ENCODE measurements at places on chromosomes 7 and 10.

GRCh38 chr10:68403701-68404100 is 3.4 kb downstream of the RUFY2 start:
- ATAC-seq: no peak

DNA sequence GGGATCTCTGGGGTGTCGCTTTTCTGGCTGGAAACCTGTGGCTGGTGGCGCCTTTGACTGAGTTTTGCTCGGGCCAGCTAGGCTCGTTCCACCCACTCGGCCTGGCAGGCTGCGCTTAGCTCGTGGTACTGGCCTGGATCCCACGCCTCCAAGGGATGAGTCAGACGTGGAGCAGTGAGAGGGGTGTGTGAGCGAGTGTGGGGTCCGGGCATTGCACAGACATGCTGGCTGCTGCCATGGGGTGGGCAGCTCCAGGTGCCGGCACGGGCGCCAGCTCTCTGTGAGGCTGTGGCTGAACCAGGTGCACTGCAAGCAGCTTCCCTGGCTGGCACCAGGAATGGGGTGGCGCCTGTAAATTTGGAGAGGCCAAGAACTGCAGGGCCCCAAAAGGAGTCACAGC is 63.1 kb upstream of the CACNA2D1 start:
- ATAC-seq: no peak

DNA sequence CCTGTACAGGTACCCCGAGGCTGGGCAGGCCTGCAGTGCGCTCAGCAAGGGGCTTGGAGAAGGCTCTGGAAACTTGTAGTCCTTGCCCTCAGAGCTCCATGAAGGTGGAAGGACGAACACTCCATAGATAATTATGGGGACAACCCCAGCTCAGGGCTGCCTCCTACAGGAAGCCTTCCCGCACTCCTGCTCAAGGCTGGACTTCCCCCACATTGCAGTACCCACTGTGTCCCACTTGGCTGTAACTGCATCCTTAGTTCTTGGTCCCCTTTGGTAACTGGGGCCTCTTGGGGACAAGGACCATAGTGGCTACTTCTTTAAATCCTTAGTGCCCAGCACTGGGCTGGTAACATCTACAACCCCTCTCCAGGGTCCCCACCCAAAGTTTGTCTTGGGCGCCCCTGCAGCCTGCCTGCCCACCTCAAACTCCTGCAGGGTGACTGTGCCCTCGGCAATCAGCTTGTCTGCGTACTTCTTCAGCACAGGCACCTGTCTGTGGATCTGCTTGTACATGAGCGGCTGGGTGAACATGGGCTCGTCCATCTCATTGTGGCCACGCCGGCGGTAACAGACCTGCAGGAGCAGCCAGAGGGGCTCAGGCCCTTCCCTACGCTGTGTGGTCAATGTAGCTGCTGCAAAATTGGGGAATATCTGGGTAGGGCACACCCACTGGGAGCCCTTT is 17.1 kb downstream of the OGDHL start:
- no peak for ATAC-seq

DNA sequence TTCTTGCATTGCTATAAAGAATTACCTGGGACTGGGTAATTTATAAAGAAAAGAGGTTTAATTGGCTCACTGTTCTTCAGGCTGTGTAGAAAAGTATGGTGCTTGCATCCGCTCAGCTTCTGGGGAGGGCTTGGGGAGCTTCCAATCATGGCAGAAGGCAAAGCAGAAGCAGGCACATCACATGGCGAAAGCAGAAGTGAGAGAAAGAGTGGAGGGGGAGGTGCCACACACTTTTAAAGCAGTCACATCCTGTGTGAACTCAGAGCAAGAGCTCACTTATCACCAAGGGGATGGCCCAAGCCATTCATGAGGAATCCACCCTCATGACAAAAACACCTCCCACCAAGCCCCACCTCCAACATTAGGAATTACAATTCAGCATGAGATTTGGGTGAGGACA is 303.5 kb downstream of the OTUD1 start:
- ATAC-seq: no peak

GRCh38 chr10:111344804-111345203 is 268.0 kb downstream of the ADRA2A start:
- ATAC-seq: no peak

DNA sequence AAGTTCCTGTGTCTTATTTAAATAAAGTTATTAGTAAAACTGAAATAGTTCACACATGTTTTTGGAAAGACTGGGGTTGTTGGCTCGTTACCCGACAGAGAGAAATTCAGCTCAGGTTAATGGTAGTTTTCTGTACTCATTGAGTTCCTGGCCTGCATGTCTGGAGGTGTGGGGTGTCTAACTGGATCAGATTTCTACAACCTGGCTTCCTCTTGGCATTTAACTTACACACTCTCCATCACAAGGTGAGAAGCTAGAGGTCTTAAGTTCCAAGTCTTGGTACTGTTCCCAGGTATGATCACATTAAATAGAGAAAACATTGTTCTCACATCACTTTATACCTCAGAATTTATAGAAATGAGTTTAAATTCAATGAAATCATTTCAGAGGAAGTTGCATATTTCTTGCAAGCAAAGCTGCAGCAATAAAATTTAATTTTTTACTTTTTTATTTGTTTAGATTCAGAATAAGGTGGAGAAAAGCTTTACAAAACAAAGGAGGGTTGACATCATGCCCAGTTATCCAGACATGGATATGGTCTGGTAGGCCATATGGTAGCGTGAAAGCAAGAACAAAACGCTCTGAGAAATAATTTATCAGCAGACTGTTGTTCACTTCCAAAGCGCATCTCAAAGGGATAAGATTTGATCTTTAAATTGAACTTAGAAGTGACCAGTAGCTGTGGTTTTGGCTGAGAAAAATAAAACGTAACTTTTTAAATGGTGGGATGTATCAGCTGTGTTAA is 120.6 kb downstream of the GLCCI1 start:
- ATAC-seq: no peak

GRCh38 chr10:115996031-115996430 is 277.0 kb downstream of the GFRA1 start:
- no peak for ATAC-seq

- no peak for ATAC-seq
These were observed 582.5 kb downstream of the CNTNAP2 start for GRCh38 chr7:146698995-146699610.

GRCh38 chr7:135095450-135095849 is 52.4 kb upstream of the TMEM140 start:
- no peak for ATAC-seq

- no peak for ATAC-seq
These were observed 41.9 kb downstream of the CAMK1D start for GRCh38 chr10:12391206-12391605.
